ENCODE measurements at places on chromosomes 11 and 22.
A peak's percentile ranks its signal among the peaks of the same experiment; 100 is the strongest.

DNA sequence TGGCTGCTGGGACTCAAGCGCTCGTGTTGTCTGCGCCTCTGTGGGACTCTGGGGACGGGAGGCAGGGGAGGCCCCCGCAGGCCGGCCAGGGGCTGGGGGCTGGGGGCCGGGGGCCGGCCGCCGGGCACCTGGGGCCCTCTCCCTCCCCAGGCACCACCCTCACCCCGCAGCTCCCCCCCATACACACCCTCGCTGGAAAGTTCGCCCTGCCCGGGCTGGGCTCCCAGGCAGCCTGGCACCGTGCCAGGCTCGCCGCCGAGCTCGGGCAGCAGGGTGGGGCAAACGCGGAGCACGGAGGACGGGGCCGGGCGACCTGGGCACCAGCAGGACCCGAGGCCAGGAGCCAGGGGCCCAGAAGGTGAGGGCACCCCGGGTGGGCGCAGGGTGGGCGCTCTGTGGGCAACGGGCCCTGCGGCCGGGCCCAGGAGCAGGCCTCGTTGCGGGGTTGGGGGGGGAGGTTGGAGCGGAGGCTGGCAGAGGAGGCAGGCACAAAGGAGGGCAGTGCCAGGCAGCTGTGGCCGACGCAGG lies 76.7 kb upstream of the WNT7B start:
- DNase-seq, result peak; percentile 85

DNA sequence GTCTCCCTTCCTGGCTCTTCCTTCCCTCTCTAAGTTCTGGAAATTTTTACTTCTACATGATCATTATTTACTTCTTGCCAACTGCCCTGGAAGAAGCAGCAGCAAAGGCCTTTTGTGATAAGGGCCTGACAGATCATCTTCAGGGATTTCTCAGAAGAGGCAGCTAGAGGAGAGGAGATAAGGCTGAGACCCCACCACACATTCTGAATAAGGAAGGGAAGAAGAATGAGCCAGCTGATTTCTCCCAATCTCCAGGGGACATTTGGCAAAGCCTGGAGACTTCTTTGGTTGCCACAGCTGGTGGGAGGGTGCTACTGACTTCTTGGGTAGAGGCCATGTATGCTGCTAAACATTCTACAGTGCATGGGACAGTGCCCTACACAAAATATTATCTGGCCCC lies 122.4 kb upstream of the OR9Q1 start:
- DNase-seq, result no peak

DNA sequence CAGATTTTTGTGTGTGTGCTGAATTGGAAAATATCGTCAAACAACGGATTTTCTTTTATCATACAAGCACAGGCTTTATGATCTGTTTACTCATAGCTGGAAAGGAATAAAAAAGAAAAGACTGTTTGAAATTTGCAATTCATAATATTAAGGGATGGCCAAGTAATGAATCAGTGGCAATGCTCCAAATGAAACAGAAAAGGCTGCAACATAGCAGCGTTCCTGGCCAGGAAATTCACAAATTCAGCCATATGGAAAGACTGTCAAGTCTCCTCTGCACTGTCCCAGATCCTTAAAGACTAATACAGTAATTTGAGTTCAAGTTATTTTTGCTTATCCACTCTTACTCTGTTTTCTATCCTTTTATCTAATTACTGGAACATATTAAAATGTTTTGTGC lies 98.2 kb downstream of the MSANTD4 start:
- DNase-seq, result peak; percentile 4

DNA sequence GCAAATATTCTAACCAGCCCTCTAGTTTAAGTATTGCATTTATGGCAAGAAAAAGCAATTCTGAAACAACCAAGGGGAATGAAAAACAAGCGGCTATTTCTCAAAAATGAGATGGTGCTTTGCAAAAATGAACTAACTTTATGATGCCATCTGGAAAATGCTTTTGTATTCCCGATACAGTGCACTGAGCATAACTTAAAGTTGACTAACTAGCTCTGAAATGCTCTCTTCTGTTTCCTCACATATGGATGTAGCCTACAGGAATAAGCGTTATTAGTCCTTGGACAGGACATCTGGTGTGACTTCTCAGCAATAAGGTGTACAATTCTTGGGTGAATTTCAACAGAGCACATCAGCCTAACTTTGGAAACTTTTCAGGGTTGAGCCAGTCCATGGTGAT lies 228.2 kb upstream of the DDI1 start:
- DNase-seq, result no peak

DNA sequence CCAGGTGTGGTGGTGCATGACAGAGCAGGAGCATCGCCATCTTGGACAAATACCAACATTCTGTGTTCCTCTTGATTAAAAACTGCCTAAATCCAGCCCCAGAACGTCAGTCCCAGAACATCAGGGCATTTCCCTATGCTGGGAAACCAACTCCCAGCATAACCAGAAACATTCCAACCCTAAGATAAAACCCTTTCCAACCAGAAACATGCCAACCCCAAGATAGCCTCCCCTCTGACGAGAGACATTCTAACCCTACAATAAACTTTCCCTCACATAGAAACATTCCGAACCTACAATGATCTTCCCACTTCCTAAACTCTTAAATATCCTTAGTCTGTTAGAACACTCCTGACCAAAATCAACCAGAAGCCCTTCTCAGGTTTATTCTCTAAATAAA lies 11.6 kb downstream of the PLAAT4 start:
- DNase-seq, result no peak

- no peak for DNase-seq
Observed at GRCh38 chr22:16717699-16718558, 107.3 kb downstream of the XKR3 start.

GRCh38 chr11:9951807-9952206 lies 287.9 kb downstream of the SWAP70 start:
- no peak for DNase-seq

DNA sequence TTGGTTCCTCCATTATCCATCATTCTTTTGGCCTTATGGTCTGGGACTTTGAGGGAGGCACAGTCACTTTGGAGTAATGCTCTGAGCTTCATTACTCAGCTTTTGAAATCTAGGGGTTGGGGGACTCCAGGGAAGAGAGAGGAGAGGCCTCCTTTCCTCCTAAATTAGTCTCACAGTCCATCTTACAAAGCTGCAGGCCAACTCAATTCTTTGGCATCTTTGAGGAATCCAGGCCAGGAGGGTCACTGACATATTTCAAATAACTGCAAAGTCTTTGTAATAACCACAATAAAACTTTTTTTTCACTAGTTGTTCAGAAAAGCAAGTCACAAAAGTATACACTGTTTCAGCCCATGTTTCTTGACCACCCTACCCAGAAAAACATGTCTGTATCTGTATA lies 73.3 kb upstream of the FAR1 start:
- peak; percentile 65 for DNase-seq

DNA sequence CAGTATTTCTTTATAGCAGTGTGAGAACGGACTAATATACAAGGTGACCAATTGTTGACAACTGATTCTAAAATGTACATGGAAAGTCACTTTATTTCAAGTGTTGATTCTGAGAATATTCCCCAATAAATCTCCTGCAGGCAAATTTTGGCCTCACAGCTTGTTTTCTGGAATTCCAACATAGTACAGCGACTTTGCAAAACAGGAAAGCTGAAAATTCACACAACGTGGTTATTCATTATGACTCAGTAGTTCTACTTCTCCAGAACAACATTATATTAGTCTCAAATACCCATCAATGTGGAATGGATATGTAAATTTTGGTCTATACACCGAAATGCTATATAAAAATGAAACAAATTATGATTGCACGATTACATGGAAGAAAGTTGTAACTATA lies 22.5 kb upstream of the OR5AN1 start:
- DNase-seq, result no peak

- DNase-seq, result no peak
Observed at GRCh38 chr11:77879218-77879617, 58.3 kb downstream of the AAMDC start.

- peak; percentile 43 for DNase-seq
Observed at GRCh38 chr11:100808904-100809491, 121.9 kb downstream of the ARHGAP42 start.

- no peak for DNase-seq
Observed at GRCh38 chr22:44391015-44391414, 78.3 kb upstream of the SHISAL1 start.

DNA sequence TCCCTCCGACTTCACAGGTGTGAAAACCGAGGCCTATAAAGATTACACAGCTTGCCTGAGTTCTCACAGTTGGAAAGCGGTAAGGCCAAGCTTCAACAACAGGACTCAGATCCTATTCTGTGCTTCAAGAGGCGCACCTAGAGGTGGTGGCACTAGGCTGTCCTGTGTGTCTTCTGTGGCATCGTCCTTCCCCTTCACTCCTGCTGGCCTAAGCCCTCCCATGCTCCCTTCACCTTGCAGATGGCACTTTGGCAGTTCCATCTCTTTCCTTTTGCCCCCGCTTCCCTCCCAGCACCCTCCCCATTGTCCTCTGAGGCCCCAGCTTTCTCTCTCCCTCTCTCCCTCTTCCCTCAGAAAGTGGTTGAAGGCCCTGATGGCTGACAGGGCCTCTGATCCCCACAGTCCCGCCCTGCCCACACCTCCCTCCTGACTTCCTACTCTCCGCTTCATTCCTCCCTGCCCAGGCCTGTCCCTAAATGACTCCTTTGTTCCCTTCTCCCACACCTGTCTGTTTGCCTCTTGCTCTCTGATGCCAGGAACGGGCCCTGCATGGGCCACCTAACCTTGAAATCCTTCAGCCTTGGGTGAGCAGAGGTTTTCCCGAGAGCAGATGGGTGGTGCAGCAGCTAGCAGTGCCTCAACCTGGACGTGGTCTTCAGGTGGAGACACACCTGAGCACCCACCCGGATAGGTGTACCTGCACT lies 5.8 kb downstream of the TRIM29 start:
- DNase-seq, result no peak

- DNase-seq, result peak; percentile 51
Observed at GRCh38 chr11:34356576-34356912, 1.3 kb downstream of the ABTB2 start.

GRCh38 chr11:119539583-119539982 lies 116.6 kb upstream of the THY1 start:
- no peak for DNase-seq

DNA sequence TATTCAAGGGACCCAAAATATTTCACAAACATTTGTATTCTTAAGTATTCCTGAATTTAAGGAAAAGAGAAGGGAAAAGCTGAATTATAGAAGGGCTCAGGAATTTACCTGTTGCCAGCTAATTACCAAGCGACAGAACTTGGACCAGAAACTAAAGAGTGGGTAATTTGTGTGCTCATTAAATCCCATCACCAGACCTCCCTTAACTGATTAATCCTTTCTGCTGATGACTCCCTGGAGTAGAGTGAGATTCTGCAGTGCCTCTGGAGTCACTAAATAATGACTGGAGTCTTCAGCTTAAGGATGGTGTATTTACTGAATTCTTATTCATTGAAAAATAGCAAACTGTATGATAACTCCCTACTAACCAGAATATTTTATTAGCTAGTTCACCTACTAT lies 74.0 kb upstream of the RAB1B start:
- DNase-seq, result no peak

DNA sequence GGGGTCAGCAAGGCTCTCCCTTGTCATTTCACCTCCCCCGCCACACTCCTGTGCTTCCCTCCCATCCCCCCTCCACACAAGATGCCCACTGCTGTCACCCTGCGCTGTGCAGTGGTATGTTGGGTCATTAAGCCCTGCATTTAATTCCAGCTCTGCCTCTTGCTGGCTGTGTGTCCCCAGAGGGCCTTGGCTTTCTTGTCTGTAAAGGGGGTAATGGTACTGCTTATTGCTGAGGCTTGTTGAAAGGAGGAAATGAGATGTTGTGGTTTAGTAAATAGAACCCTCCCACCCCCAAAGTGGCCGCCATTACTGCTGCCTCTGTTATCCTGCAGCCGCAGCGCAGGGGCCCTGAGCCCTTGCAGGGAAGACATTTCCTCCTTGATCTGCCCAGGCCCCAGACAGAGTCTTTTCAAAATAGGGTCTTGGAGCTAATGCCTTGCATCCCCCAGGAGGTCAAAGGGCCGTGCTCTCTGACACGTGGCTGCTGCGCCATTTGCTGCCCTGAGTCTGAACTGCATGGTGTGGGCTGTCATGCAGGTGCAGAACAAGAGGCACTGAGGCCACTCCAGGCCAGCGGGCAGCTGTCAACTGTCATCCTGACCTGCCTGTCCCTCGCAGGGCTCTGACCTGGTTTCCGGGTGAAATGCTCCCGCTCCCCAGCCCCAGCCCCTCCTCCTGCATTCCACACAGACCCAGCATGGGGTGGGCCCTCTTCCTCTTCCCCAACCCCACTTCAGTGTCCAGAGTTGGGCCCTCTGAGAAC lies 18.7 kb downstream of the PVALB start:
- no peak for DNase-seq

DNA sequence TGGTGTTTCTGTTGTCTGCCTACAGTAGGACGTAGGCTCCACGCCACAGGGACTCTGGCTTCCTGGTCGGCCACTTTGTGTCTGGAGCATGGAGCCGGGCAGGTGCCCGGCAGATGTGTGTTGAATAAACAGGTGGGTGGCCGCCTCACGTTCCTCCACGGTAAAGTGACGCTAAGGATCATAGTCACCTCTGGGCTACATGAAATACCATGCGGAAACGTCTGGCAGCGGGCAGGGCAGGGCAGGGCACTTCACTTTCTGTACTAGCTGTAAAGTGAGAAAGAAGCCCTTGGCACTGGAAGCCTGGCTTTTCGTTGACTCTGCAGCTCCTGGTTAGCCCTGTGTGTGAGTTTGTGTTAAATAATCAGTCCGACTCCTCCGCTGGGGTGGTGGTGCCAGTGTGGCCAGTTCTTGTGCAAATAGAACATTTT lies 52.4 kb downstream of the MCM5 start:
- DNase-seq, result no peak

GRCh38 chr11:81869351-81870065 lies 864.2 kb downstream of the FAM181B start:
- DNase-seq, result no peak

- DNase-seq, result no peak
Observed at GRCh38 chr22:48276994-48277867, 1514.8 kb downstream of the TBC1D22A start.

DNA sequence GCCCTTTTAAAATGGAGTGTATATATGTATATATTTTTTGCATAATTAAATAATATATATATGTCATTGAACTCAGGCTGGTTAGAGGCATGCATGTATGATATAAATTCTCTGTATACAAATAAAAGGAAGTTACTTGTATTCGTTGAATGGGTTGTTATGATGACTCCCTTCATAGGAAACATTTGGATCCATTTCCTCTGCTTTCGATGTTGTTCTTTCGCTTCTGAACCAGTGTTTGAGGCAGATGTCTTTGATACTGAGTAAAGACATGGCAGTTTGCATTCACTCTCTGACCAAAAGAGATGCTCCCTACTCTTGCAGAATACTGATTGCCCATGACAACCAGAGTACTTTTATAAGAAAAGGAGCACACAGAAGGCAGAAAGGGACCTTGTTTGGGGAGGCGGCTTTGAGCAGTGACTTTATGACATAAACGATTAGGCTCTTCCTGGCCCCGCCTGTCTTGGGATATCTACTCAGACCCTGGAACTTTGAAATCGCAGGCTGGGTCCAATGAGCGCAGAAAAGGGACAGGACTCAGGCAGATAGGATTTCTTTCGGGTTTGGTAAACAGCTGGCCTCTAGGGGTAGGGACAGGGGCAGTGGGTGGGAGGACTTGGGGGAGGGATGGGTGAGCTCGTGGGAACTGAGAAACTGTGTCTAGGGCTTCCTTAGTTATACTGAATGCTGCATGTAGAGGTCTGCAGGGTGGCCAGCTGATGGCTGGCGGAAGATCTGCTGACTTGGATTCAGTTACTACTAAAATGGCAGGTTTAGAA lies 23.2 kb downstream of the TIMP3 start:
- no peak for DNase-seq
